ENCODE measurements at places on chromosomes 3 and 15.
A peak's percentile ranks its signal among the peaks of the same experiment; 100 is the strongest.

DNA sequence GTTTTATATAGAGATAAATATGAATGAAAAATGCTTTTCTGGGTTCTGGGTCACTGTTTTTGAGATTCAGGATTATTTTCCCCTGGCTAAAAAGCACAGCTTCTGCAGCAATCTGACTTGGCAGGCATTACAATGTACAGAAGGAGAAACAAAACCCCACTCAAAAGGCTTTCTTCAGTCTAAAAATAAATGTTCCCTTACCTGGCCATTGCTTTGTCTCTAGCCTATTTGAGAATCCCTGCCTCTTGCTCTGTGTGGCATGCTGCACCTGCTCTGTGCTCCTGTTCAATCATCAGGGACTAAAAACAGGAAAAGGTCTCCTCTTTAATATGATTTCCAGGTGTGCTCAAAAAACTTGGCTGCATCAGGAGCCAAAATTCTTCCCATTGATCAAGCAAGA is 187.4 kb upstream of the STAC start:
- DNase-seq: no peak
- no peaks in the 10 kb centered on the region for H3K36me3 ChIP-seq
- H3K27ac ChIP-seq: no peak overlapping the region
- no peak overlapping the region for H3K4me3 ChIP-seq

- no peaks in the 10 kb centered on the region for H3K27me3 ChIP-seq
- H3K4me1 ChIP-seq: no peaks in the 10 kb centered on the region
- no peak overlapping the region for H3K4me3 ChIP-seq
- no peaks in the 10 kb centered on the region for H3K36me3 ChIP-seq
- DNase-seq: no peak
- H3K27ac ChIP-seq: no peak overlapping the region
Observed at GRCh38 chr3:116179091-116179490, 266.2 kb downstream of the LSAMP start.

DNA sequence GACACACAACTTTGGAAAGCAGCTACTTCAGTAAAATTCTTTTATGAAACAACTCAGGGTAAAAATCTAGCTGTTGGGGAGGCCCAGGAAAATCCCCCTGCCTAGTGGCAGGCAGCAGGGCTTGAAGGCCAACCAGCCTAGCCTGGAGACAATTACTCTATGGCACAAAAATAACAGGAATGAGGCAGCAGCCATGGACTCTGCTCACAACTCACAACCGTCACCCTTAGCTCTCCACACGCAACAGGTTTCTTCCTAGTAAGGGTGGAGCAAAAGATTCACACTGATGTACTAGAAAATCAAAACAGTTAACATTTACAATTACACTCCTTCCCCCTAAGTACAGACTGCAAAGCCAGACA is 530 bp upstream of the FBXL22 start:
- peaks cover 85% of the 10 kb centered on the region for H3K4me1 ChIP-seq
- peak overlapping the region; percentile 80 for H3K27ac ChIP-seq
- H3K36me3 ChIP-seq: no peaks in the 10 kb centered on the region
- no peaks in the 10 kb centered on the region for H3K27me3 ChIP-seq
- no peak for DNase-seq
- H3K4me3 ChIP-seq: peak overlapping the region; percentile 31

GRCh38 chr15:101618851-101619614 is 33.1 kb downstream of the TM2D3 start:
- no peak for DNase-seq
- H3K27me3 ChIP-seq: no peaks in the 10 kb centered on the region
- peaks cover 6% of the 10 kb centered on the region for H3K4me1 ChIP-seq
- no peak overlapping the region for H3K4me3 ChIP-seq
- peaks cover 7% of the 10 kb centered on the region for H3K36me3 ChIP-seq

DNA sequence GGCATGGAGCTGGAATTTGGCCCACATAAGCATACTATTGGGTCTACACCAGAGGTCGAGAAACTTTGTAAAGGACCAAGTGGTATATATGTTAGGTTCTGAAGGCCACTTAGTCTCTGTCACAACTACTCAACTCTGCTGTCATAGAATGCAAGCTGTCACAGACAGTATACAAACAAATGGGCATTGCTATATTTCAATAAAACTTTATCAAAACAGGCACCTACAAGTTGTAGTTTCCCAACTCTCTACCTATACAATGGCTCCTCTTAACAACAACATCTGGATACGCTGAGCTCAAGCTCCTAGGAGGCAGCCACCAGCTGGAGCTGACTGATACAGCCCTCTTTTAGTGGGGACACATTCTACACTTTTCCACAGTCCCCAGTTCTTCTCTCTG is 15.7 kb upstream of the PRICKLE2 start:
- no peaks in the 10 kb centered on the region for H3K27me3 ChIP-seq
- no peak overlapping the region for H3K27ac ChIP-seq
- no peaks in the 10 kb centered on the region for H3K36me3 ChIP-seq
- DNase-seq: no peak
- no peak overlapping the region for H3K4me3 ChIP-seq
- no peaks in the 10 kb centered on the region for H3K4me1 ChIP-seq

GRCh38 chr3:16583551-16583950 is 21.7 kb downstream of the DAZL start:
- no peaks in the 10 kb centered on the region for H3K4me1 ChIP-seq
- H3K4me3 ChIP-seq: no peak overlapping the region
- no peaks in the 10 kb centered on the region for H3K36me3 ChIP-seq
- no peak for DNase-seq
- H3K27me3 ChIP-seq: peaks cover 20% of the 10 kb centered on the region

DNA sequence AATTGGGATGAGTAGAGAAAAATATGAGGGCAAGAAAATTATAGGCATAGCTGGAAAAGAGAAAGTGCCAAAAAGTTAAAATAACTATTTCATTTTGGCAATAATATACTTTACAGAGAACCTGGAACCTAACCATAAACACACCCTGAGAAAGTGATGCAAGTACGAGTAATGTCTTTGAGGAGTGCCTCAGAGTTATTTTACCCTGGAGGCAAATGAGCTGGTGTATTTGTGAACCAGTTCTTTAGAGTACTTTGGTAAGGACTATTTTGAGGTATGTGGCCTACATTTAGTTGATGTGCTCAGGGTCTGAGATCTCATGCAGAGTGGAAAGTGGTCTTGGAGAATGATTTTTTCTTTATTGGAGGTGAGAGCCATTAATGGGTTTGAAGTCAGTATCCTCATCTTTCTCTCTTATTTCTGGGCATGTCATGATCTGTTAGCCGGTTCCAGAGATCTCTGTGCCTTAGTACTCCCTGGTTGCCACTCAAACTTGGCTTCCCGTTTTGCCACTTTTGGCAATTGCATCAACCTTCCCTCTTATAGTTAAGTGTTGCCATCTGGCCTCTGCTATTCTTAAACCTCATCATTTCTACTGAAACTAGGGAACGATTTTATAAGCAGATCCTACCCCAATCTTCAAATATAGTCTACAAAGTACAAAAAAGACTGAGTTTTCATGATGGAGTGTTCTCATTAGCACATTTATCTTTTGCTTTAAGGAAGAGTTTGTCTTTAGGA is 145.7 kb downstream of the EPHA6 start:
- H3K27ac ChIP-seq: no peak overlapping the region
- no peaks in the 10 kb centered on the region for H3K27me3 ChIP-seq
- no peak overlapping the region for H3K4me3 ChIP-seq
- no peaks in the 10 kb centered on the region for H3K4me1 ChIP-seq
- no peaks in the 10 kb centered on the region for H3K36me3 ChIP-seq

DNA sequence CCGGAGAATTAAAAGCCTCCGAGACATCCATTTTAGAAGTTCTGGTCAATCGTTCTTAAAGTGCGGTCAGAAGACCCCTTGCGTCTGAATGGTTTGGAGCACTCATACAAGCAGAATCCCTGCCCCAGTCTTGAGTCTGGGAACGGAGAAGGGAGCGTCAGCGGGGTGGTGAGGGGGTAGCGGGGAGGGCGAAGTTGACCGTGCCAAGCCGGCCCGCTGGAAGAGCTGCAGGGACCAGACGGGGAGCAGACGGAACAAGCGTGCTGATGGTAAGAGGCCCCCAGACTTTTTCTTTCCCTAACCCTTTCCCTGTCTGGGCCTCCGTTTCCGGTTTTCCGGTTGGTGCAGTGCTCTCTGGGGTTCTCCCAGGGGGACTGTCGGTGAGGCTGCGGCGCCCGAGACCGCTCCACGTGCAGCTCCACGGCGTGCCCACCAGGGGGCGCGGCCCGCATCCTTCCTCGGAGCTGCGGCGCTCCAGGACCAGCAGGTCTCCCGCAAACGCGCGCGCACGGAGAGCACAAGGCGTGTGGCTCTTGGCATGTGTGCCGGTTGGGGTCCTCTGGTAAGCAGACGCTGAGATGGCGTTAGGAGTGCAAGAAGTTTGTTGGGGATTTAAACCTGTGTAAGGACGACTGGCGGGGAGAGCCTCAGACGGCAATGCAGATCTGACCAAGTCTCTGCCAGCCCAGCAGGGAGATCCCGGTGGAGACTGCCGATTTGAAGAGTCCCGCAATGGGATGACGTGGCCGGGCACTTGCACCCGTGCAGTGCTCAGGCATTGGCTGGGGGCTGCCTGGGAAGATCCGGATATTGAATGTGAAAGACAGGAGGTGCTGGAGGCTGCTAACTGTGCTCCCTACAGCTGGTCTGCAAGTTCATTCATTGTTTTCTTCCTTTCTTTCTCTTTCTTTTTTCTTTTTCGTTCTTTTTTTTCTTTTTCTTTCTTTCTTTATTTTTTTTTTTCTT is 19.2 kb upstream of the CORO2B start:
- H3K4me3 ChIP-seq: peak overlapping the region; percentile 85
- no peak overlapping the region for H3K27ac ChIP-seq
- H3K27me3 ChIP-seq: peaks cover 57% of the 10 kb centered on the region
- DNase-seq: peak; percentile 73
- H3K36me3 ChIP-seq: no peaks in the 10 kb centered on the region

DNA sequence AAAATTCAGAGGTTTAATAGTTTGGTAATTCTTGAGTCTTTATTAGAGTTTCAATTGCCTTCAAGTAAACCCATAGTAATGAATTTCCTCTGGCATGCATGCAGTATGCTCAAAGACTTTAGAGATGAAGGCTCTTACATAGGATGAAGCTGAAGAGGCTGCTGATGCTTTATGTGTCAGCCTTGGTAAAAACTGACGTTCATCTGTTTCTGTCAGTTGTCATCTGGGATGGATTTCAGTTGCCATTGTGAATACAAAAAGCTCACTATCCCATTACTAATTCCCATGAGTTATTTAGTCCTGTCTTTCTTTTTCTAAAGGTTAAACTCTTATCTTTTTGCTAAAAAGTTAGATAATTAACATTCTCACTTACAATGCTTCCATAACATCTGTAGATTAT is 136.9 kb upstream of the GBE1 start:
- DNase-seq: no peak
- H3K4me1 ChIP-seq: no peaks in the 10 kb centered on the region
- no peak overlapping the region for H3K27ac ChIP-seq
- no peaks in the 10 kb centered on the region for H3K27me3 ChIP-seq
- no peaks in the 10 kb centered on the region for H3K36me3 ChIP-seq

DNA sequence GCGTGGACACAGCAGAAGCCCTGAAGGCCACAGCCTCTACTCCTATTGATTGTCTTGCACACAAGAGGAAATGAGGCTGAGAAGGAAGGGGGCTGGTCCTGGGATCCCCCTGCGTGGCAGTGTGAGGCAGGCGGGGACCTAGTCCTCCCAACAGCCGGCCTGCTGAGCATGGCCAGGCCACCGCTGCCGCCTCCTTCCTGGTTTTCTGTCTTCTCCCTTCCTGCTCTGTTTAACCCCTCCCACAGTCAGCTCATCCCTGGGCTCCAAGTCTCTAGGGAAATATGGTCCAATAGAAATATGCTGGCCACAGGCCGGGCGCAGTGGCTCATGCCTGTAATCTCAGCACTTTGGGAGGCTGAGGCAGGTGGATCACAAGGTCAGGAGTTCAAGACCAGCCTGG is 42.1 kb upstream of the HES1 start:
- peaks cover 20% of the 10 kb centered on the region for H3K4me1 ChIP-seq
- DNase-seq: no peak
- no peak overlapping the region for H3K27ac ChIP-seq
- no peaks in the 10 kb centered on the region for H3K27me3 ChIP-seq

GRCh38 chr15:61729646-61730045 is 330.6 kb downstream of the VPS13C start:
- DNase-seq: no peak
- H3K4me1 ChIP-seq: no peaks in the 10 kb centered on the region
- no peak overlapping the region for H3K4me3 ChIP-seq
- H3K27me3 ChIP-seq: peaks cover 7% of the 10 kb centered on the region

GRCh38 chr3:11648735-11649134 is 5.0 kb upstream of the VGLL4 start:
- H3K27me3 ChIP-seq: no peaks in the 10 kb centered on the region
- H3K4me1 ChIP-seq: peaks cover 8% of the 10 kb centered on the region
- no peaks in the 10 kb centered on the region for H3K36me3 ChIP-seq
- H3K4me3 ChIP-seq: no peak overlapping the region
- H3K27ac ChIP-seq: no peak overlapping the region

GRCh38 chr15:97517737-97518136 is 442.8 kb upstream of the ARRDC4 start:
- H3K4me1 ChIP-seq: no peaks in the 10 kb centered on the region
- DNase-seq: no peak
- H3K4me3 ChIP-seq: no peak overlapping the region

- DNase-seq: no peak
- no peaks in the 10 kb centered on the region for H3K27me3 ChIP-seq
- H3K4me1 ChIP-seq: peaks cover 99% of the 10 kb centered on the region
- peak overlapping the region; percentile 68 for H3K4me3 ChIP-seq
Observed at GRCh38 chr3:30625541-30626438, 19.4 kb downstream of the TGFBR2 start.

GRCh38 chr3:119322021-119322834 is 28.0 kb downstream of the ARHGAP31 start:
- H3K27ac ChIP-seq: peak overlapping the region; percentile 90
- DNase-seq: peak; percentile 28
- peaks cover 56% of the 10 kb centered on the region for H3K4me1 ChIP-seq
- H3K4me3 ChIP-seq: peak overlapping the region; percentile 99
- H3K36me3 ChIP-seq: no peaks in the 10 kb centered on the region

GRCh38 chr3:15326673-15327072 is 5.7 kb downstream of the SH3BP5 start:
- no peak for DNase-seq
- peaks cover 2% of the 10 kb centered on the region for H3K36me3 ChIP-seq
- H3K4me1 ChIP-seq: peaks cover 56% of the 10 kb centered on the region
- H3K27ac ChIP-seq: no peak overlapping the region
- H3K27me3 ChIP-seq: no peaks in the 10 kb centered on the region

DNA sequence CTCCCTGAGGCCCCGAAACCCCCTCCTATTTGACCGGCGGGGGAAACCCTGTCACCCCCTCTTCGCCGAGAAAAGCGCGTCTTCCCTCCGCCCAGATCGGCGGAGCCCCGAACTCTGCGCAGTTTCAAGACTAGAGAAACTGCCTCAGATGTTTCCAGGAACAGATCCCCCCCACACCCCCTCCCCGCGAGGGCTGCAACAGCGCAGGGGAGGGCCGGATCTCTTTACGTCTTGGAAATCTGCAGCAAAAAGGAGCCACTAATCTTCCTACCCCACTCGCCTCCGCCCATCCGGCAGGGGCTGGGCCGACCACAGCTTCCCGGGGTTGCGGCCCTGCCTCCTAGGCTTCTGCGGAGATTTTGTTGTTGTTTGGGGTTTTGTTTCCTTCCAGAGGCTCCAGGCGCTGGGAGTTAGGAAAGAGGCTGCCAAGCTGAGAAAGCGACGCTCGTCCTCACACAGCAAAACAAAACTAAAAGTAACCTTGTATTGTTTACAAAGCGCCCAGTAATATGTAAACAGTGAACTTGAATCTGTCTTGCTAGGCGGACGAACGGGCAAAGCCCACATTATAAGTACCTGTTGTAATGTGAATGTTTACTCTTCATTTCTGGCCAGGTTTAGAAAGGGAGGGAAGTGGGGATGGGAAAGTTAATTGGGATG is 2.2 kb downstream of the FOXB1 start:
- DNase-seq: peak; percentile 80
- H3K27ac ChIP-seq: peak overlapping the region; percentile 96
- H3K27me3 ChIP-seq: peaks cover 84% of the 10 kb centered on the region
- peak overlapping the region; percentile 98 for H3K4me3 ChIP-seq
- H3K4me1 ChIP-seq: peaks cover 52% of the 10 kb centered on the region
- peaks cover 17% of the 10 kb centered on the region for H3K36me3 ChIP-seq

Measured in activated T-cell treated with anti-CD3 and anti-CD28 coated beads, Interleukin-2, amount 50 U/mL, for 72 hours (primary cell).